ENCODE measurements at places on chromosomes 3 and 15.

DNA sequence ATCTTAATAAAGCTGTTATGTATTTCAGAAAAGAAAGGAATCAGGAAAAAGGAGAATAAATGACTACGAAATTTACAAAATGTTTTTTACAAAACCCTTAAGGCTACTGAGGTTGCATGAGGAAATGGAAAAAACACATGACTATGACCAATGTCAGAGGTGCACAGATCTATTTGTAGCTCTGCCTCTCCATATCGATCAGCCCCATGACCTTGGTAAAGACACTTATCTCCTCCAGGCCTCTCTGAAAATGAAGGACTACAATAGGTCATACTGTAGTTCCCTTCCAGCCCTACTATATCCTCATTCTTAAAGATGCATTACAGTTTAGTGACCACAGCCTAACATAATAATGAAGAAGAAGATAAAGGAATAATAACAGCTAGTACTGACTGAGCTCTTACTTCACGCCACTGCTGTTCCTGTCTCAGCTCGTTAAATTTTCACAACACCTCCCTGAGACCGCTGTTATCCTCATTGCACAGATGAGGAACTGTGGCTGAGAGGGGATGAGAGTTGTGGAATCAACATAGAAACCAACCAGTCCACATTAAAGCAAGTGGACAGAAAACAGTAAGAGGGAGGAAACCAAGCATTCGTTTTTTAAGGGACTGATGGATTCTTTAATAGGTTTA is 163.2 kb downstream of the MAGI1 start:
- DNase-seq, result no peak

- DNase-seq, result no peak
These were observed 348.5 kb downstream of the ERC2 start for GRCh38 chr3:56119575-56120349.

GRCh38 chr3:112086076-112086854 is at the start of gene C3orf52:
Gene C3orf52, plus strand, starts transcription at chr3:112086389. Its CDS starts 19 bp downstream, at chr3:112086408.
- peak; percentile 89 for DNase-seq

GRCh38 chr15:99449514-99449913 is 116.3 kb upstream of the MEF2A start:
- no peak for DNase-seq

- DNase-seq, result no peak
These were observed 136.0 kb upstream of the RAP2B start for GRCh38 chr3:153026026-153026425.

GRCh38 chr3:179079537-179079936 is 7.9 kb upstream of the ZMAT3 start:
- DNase-seq, result no peak

DNA sequence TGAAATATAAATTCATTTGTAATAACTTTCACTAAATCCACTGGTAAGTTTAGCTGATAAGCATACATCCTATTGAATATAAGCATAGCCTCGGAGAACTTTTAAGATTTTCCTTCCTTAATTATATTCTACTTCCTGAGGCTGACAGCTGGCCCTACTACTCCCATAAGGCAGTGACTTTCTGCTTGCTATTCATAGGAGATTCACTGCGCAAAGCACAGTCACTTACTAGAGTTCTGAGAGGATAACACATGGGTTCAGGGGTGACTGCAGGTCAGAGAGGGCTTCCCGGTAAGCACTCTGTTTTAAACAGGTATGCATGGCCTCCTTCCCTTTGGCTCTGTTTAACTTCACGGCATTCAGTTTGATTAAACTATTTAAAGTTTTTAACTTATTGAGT is 75.8 kb downstream of the FAIM start:
- DNase-seq, result no peak

GRCh38 chr3:66480666-66481065 is 20.2 kb downstream of the LRIG1 start:
- DNase-seq, result no peak

GRCh38 chr3:16426665-16427064 is 86.8 kb downstream of the RFTN1 start:
- DNase-seq, result no peak

GRCh38 chr15:35769656-35770055 is 223.7 kb upstream of the DPH6 start:
- no peak for DNase-seq

GRCh38 chr15:29815000-29815710 is 7.1 kb downstream of the TJP1 start:
- DNase-seq, result peak; percentile 22

DNA sequence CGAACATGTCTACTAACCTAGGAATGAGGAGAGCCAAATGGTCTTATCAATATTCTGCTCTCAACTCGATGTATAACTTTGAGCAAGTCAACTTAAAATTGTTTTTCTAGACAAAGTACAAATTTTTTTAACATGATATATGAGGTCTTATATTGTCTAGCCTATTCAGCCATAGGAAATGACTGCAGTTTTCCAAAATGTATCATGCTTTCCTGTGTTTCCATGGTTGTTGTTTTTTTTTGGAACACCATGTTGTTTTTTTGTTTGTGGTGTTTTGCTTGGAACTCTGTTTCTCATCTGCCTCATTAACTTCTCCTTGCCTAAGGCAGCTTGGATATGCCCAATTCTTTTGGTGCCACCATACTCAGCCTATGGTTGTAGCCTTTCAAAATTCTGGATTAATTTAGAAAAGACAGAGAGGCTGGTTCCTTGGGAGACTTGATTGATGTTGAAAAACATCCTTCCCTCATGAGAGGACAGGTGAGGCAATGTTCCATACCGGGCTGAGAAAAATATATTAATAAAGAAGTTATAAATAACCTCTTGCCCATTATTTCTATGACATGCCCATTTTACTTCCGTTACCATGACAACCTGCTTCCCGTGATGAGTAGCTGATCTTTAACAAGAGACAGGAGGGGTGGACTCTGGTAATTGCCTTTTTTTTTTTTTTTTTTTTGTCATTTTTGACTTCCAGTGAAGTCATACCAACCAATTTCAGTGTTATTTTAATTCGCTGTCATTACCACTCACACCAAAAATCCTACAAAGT is 687.9 kb upstream of the GRM7 start:
- DNase-seq, result no peak

- no peak for DNase-seq
These were observed 258.9 kb downstream of the ADAMTS17 start for GRCh38 chr15:100082761-100083402.

DNA sequence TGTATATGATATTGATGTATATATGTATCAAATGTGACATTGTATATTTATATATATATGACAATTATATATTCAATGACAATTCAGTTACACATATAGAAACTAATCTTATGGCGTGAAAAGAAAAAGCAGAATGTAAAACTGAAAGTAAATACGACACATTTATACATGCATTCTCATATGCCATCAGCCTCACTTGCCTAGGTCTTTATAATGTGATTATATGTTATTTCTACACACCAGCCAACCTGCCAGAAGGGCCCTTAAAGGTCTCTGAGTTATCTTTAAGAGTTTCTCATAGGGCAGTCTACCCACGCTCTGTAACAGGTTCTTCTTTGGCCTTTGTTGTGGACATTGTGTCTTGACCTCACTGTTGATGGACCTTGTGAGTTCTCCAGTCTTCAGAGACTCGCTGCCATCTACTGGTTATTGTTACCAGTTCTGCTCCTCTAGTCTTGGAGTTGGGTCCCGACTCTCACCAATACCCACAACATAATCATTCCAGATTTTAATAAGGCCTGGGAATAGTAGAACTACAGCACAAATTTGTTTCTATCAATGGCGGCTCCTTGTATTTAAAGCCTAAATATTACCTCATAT is 371.5 kb upstream of the GOLIM4 start:
- DNase-seq, result no peak

GRCh38 chr15:31523027-31523654 is 196.5 kb downstream of the KLF13 start:
- no peak for DNase-seq

- DNase-seq, result no peak
These were observed 7.8 kb downstream of the CEP97 start for GRCh38 chr3:101732240-101732641.

DNA sequence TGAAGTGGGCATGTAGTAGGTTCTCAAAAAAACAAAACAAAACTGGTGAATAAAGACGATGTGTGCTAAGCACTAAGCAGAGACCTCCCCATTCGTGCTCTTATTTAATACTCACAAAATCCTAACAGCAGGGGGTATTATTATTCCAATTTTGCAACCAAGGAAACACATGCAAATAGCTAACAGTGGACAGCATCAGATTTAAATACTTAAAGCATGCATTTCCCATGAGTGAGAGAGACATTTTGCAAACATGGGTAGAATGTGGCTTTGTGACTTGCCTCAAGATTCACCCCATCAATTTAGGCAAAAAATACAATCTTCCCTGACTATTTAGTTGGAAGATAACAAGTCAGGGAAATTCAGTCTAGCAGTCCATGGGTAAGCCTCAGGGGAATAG is 946.2 kb upstream of the CFAP20DC start:
- no peak for DNase-seq

DNA sequence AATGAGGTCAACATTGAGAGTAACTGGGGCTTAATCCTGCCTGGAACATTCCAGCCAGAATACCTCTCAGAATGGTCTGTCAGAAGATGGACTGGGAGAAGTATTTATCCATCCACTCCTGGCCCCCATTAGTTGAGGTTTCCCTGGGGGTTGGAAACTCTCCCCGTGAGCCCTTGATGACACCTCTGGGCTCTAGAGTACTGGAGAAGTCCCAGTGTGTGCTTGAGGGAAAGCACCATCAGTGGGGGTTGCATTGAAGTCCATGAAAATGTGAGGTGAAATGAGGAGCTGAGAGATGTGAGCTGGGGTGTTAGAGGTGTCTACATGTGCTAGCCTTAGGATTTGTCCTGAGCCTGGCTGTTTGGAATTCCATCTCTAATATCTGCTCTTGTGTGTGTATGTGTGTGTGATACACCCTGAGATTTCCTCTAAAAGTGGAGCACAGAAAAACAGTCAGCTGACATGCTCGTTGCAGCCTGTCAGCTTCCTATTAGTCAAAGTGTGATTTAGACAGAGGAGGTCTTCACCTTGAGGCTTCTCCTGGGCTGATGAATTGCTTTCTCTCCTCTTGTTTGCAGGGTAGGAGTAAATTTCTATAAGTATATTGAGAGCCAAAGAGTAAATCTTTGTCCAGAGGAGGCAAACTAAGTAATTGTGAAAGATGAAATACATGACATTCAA is 67.6 kb downstream of the NR1D2 start:
- DNase-seq, result no peak

DNA sequence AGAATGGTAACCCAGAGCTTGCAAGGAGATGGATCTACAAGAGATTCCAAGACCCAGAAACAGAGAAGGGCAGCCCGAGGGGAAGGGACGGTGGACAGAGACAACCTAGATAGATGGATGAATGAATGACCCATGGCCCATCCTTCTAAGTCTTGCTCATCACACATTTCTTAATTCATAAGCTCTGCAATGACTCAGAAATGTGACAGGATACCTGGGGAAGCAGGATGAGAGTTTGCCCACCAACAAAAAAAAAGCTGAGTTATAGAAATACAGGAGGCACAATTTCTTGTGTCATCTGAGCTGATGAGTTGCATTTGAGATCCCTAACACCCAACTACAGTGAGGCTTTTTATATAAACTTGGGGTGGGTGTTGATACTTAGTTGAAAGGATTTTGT is 76.6 kb downstream of the CNTN3 start:
- no peak for DNase-seq

DNA sequence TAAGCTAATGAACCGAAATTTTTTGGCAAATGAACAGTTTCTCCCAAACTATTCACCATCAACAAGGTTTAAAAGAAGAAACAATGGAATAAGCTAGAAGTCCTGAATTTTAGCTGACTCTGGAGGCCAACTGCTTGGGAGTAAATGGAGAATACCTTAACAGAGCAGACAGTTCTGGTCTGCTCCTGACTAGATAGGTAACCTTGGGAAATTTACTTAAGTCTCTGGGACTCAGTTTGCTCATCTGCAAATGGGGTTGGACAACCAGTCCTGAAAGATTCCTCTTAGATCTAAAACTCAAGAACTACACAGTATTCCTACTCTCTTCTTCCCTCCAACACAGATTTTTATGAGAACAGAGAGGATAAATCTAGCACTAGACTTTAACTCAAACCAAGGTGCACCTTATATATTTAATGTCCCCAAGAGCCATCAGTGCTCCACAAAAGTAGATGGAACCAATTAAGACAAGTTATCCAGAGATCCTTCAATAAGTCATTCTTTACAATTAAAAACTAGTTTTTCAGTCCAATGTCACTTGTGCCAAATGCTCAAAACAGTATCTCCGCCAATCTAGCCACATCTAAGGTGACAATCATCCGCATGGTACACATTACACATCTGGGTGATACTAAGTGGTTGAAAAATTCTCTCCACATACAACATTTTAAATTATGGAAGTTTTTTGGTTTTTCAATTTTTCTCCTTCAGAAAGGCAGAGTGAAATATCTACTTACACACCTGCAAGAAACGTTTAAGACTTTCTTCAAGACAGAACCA is 1.5 kb downstream of the RHOA start:
- no peak for DNase-seq

- no peak for DNase-seq
These were observed 42.8 kb upstream of the RNU6-1 start for GRCh38 chr15:67882487-67883233.

GRCh38 chr3:32500880-32501782 is 1.5 kb downstream of the CMTM6 start:
- peak; percentile 32 for DNase-seq

GRCh38 chr3:111072031-111072921 is 660 bp downstream of the NECTIN3 start:
- DNase-seq, result peak; percentile 86

DNA sequence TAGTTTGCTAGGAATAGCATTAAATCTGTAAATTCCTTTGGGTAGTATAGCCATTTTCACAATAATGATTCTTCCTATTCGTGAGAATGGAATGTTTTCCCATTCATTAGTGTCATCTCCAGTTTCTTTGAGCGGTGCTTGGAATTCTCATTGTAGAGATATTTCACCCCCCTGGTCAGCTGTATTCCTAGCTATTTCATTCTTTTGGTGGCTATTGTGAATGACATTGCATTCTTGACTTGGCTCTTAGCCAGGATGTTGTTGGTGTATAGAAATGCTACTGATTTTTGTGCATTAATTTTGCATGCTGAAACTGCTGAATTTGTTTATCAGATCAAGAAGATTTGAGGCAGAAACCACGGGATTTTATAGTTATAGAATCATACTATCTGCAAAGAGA is 690.5 kb upstream of the ALCAM start:
- DNase-seq, result no peak

DNA sequence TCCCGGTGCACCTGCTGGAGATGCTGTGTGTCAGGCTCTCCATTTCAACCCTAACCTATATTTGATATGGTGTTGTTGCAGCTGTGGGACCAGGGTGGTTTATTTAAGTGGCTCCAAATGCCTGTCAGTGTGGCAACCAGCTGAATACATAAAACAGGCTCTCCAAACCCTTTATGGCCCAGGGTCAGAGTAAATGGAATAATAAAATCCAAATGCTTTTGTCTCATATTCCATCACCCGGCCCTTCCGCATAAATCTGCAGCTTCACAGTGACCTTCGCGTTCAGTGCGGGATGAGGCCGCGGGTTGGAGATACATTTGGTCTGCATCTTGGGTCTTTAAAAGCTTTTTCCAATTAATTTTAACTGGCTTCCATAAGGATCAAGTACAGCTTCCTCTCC is 382.1 kb upstream of the NR2F2 start:
- no peak for DNase-seq

- no peak for DNase-seq
These were observed 194.6 kb downstream of the THRB start for GRCh38 chr3:24299806-24300626.

GRCh38 chr3:100449214-100449613 is 43.2 kb upstream of the TMEM45A start:
- no peak for DNase-seq

GRCh38 chr3:152197451-152197850 is 71.3 kb upstream of the MBNL1 start:
- DNase-seq, result no peak

- no peak for DNase-seq
These were observed 125.2 kb downstream of the TMCO5A start for GRCh38 chr15:38059665-38060064.
